ENCODE measurements at places on chromosomes 2 and 18.

- no peak for DNase-seq
These were observed 1635.9 kb upstream of the LRRTM1 start for GRCh38 chr2:81940266-81940955.

- no peak for DNase-seq
These were observed 23.4 kb upstream of the CREG2 start for GRCh38 chr2:101410746-101411145.

- no peak for DNase-seq
These were observed 295.1 kb upstream of the REV1 start for GRCh38 chr2:99784946-99785345.

DNA sequence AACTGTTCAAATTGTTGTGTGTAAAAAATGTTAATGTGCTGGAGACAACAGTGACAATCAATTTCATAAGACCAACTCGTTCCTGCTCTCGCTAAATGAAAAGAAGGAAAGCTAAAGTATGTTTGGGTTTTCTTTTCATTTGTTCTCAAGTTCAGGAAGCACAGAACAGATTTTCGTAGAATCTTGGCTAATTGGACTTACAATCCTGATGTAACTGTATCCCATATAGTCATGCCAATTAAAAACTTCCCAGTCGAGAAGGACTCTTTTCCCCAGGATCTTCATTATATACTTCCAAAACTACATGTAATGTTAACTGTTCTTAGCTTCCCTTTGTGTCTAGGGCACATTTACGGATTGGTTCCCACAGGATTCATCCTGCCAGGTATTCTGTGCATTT lies 135.4 kb upstream of the ITGB6 start:
- DNase-seq = no peak

DNA sequence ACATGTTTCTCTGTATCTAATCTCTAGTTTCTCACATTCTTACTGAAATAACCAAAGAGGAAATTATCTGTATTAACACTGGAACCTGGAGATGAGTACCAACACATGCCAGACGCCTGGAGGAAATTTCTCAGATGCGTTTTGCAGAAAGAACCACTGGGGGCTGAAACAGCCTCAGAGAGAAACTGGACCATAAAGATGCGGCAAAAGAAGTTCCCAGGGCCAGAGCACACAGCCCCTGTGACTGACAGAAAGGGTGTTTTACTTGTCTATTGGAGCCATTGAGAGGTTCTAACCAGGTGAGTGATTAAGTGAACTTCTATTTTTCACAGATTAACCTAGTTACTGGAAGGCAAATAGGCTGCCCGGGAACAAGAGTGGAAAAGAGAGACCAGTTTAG lies 103.9 kb downstream of the EVA1A start:
- no peak for DNase-seq

DNA sequence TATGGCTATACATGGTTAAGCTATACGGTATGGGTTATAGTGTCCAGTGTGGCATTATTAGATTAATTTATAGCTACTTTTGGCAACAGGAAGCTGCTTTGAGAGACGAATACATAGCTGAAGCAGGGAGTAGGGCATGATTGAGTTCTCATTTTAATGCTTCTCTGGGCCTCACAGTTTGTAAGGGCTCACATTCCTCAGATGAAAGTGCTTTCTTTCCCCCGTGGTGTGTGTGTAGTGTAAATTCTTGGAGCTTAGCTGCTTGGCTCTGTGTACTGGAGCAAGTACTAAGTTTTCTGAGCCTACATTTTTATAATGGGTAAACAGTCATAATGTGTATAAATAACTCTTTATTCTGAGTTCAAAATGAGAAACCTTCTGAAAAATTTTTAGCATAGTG lies 173.7 kb downstream of the PTPRM start:
- no peak for DNase-seq

GRCh38 chr2:145012214-145012670 lies 492.3 kb upstream of the ZEB2 start:
- no peak for DNase-seq

- no peak for DNase-seq
These were observed 1131.6 kb upstream of the TMEFF2 start for GRCh38 chr2:193326296-193326695.

- no peak for DNase-seq
These were observed 62.5 kb downstream of the DHRS9 start for GRCh38 chr2:169131587-169132512.

GRCh38 chr2:14313341-14313740 lies 319.2 kb upstream of the LRATD1 start:
- no peak for DNase-seq

GRCh38 chr2:230205721-230206120 lies 14.1 kb downstream of the SP110 start:
- no peak for DNase-seq

DNA sequence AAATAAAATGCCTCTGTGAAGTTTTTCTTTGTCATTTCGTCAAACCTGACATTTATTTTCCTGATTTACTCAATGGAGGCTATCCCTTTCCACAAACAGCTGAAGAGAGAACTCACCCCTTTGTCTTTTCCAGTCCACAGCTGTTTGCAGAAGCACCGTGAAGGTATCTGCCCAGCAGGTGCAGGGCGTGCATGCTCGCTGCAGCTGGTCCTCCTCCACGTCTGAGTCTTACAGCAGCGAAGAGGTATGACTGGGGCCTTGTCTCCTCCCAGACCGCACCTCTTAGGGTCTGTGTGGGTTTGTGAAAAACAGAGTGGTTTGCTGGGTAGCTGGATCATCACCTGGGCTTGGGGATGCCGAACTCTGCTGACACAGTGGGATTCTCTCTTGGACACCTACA lies 9.7 kb downstream of the SPP2 start:
- no peak for DNase-seq

DNA sequence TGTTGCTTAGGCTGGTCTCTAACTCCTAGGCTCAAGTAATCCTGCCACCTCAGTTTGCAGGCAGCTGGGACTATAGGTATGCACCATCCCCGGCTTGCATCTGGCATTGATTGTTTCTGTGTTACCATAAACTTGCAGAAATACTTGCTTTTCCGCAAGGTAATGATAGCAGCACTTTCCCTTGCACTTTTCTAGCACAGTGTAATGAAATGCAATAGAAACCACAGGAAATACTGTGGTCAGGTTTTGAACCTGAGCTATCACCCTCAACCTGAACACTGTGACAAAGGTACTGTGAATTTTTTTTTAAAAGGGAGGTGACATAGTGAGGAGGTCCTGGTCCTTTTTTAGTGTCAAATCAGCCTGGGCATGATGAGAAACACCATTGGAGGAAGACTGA lies 38.3 kb downstream of the DHRS9 start:
- DNase-seq = no peak

DNA sequence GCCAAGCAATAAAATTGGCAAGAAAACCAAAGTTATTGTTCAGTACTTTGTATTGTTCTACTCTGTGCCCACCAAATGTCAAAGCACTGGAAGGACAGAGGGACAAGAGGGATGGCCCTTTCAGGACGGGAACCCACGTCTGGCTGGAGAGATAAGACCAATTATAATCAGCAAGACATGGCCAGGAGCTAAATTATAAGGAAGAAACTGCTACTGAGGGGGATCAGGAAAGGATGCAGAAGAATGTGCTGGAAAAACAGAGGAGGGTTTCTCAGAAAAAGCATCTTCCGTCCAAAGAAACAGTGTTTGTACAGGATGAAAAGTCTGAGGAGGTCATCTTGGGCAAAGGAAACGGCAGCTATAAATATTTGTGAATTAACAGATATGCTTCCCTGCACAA lies 46.4 kb upstream of the NARS1 start:
- no peak for DNase-seq

DNA sequence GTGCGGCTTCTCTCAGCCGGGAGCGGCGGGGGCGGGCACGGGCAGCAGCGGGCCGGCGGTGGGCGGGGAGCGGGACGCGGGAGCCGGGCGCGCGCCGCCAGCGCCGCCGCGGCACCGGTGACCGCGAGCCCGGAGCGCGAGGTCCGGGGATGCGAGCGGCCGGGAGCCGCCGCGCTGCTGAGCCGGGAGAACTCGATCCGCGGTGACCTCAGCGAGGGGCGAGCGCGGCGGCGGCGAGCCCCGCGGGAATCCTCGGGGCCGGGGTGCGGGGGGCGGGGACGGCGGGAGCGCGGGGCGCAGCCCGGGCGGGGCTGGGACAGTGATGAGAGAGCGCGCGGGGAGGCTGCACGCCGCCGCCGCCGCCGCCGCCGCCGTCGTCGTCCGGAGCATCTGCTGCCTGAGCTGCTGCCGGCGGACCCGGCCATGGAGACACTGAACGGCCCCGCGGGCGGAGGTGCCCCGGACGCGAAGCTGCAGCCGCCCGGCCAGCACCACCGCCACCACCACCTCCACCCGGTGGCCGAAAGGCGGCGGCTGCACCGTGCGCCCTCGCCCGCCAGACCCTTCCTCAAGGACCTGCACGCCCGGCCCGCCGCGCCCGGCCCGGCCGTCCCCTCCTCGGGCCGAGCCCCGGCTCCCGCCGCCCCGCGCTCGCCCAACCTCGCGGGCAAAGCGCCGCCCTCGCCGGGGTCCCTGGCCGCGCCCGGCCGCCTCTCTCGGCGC lies at the start of gene MTCL1:
Gene MTCL1 (plus strand): TSS at position 319 of the 723 bp plus-strand sequence. CDS start 105 bp downstream, at position 424.
- peak; percentile 67 for DNase-seq

DNA sequence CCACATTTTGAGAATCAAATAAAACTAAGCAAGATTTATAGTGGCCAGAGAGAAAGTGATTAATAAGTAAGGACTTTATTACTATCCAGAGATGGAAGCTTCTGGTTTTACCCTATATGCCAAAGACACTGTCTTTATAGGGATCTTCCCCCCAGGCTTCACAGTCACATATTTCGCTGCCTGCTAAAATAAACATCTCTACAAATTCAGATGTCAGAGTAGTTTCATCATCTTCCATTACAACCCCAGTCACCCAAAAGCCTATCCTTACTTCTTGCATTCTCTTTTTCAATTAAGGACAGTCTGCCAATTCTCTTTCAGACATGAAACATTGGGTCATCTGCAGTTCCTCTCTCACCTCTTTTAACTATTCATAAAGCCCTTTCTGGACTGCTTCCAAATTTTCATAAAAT lies 28.3 kb downstream of the CREB1 start:
- no peak for DNase-seq

DNA sequence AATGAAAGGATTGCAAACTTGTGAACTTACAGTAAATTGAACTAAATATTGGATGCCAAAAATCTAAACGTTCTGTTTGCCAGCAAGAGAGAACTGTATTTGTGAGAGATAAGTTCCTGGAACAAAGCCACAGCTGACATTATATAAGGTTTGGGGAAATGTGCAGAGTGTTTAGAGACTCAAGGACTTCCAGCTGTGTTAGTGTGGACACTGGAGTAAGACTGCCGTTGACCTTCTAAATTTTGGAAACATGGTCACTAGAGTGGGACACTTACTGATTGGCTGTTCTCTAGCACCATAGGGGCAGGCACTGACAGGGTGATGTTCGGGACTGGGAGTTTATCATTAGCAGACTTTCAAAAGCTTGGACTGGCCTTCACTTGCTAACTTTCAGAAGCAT lies 40.5 kb downstream of the SCN9A start:
- DNase-seq = no peak

- DNase-seq = no peak
These were observed 45.3 kb upstream of the TANC1 start for GRCh38 chr2:158923180-158923594.

- no peak for DNase-seq
These were observed 341.4 kb downstream of the LPIN1 start for GRCh38 chr2:12087671-12088380.

GRCh38 chr2:19695706-19696105 lies 206.1 kb downstream of the TTC32 start:
- DNase-seq = no peak

GRCh38 chr2:24721470-24721869 lies 71.7 kb downstream of the PTRHD1 start:
- no peak for DNase-seq

DNA sequence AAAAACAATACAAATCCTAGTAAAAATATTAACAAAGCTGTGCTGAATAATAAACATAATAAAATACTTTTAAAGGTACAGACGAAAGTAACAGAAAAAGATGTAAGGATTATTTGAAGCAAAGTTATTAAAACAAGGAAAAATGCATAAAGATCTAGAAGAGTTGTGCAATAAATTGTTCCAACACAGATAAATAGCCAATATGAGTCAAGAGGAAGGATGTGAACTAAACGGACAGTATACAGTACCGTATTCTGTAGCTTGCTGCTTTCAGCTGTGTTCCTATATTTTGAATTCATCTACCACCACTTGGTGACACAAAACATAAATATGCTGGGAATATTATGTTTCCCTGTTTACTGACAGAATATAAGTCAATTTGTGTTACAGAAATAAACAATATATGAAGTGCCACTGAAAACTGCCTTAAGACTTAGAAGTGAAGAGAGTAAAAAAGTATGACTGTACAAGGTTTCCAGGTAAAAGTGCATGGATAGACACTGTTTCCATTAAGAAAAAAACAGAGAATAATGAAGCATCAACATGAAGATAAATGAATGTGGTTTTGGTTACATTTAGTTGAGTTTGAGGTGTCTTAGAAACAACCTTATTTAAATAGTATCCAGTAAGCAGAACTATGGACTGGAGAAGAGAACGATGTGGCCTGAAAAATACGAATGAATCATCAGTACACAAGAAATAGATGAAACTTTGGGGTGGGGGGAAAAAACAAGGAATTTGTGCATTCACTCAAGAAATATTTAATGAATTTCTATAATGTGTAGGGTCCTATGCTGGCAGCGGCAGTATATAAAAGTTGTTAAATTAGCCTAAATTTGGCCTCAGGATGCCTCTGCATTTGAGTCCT lies 13.1 kb downstream of the PPP3R1 start:
- no peak for DNase-seq

DNA sequence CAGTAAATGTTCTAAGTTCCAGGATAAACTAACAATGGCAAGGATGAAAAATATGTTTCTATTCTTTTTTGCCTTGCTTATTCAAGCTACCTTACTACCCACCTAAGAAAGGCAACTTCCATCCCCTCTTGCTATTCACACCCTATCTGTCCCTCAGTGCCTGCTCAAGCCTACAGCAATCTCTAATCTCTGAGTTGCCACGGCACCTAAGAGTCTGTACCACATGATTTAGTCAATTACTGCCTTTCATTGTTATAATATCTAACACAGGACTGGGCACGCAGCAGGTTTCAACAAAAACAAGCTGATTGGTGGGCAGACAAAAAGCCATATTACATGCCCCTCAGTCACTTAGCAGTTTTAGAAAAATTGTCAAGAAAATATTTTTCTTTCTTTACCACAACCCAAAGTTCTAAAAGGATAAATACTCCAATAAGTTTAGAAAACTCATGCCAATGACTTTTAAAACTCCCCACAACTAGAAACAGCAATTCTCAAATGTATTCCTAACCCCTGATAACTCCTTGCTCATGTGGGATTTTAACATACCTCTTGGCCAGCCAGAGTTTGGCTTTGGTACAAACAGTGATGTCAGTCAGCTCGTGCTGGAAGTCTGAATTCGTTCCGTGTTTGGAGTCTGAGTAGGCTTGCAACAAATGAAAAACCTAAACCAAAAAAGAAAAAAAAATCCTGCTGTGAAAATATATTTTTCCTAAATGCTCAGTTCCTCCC lies 117.3 kb upstream of the ZFP36L2 start:
- peak; percentile 37 for DNase-seq

- no peak for DNase-seq
These were observed 127.4 kb upstream of the SLC8A1 start for GRCh38 chr2:40579247-40579646.

- no peak for DNase-seq
These were observed 109.9 kb downstream of the PDE1A start for GRCh38 chr2:182316950-182317349.

GRCh38 chr2:201568217-201568820 lies 75.0 kb downstream of the TMEM237 start:
- DNase-seq = no peak

GRCh38 chr2:130963849-130964793 lies 127.4 kb downstream of the ARHGEF4 start:
- DNase-seq = no peak

Data from Peyer's patch (tissue), 4 donors.